CD4-positive, alpha-beta T cell treated with Interleukin-6 for 4 hours (primary cell): ENCODE measurements at places on chromosomes 2 and 18.

GRCh38 chr2:179252423-179252822, 12.2 kb downstream of the SESTD1 start:
- no peak for DNase-seq

DNA sequence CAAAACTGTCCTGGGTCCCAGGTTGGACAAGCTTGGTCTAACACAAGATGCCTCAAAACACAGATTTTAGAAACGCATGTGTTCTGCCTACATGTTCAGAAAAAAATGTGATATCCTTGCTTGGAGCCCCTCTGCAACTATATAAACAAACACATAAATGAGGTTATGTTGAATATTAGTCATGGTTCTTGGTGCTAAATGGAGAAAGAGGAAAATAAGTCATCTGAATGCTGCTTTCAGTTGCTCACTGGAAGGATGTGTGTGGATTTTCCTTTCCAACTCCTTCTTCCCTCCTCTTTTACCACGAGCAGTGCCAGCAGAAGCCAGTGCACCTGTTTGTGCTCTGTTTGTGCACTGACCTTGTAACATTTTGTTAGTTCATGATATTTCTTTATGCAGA, 85.3 kb downstream of the PIEZO2 start:
- DNase-seq = no peak

GRCh38 chr2:70870790-70871189, 35.2 kb upstream of the CD207 start:
- no peak for DNase-seq

- no peak for DNase-seq
Observed at GRCh38 chr18:37493352-37493935, 72.2 kb downstream of the CELF4 start.

- no peak for DNase-seq
Observed at GRCh38 chr2:209821806-209822205, 50.2 kb downstream of the UNC80 start.
